ENCODE measurements at places on chromosomes 12 and 14.

DNA sequence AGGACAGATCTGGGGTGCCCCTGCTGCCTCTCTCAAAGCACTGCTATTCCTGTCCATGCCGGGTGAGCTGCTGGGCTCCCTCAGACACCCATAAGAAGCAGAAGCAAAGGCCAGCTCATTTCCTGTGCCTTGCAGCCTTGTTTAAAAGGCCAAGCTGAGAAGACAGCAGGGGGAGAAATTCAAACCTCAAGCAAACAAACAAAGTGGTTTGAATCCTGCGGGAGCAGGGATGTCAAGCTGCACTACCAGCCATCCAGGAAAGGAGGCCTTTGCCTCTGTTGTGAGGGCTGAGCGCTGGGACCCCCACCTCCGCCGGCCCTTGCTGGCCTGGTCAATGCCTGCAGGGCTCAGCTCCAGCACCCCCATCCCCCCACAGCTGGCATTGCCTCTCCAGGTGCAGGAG, 176.5 kb downstream of the PIWIL1 start:
- no peak for DNase-seq

- DNase-seq: no peak
Measured at GRCh38 chr14:98897605-98898309, 374.2 kb downstream of the BCL11B start.

- DNase-seq: no peak
Measured at GRCh38 chr12:121495746-121496145, 85.1 kb downstream of the KDM2B start.

- no peak for DNase-seq
Measured at GRCh38 chr12:68978678-68979077, 45.7 kb upstream of the CPM start.

GRCh38 chr12:80033448-80033847, 65.9 kb upstream of the OTOGL start:
- no peak for DNase-seq

- DNase-seq: no peak
Measured at GRCh38 chr14:79605849-79606248, 605.5 kb downstream of the DIO2 start.

GRCh38 chr14:66081594-66082376, 404.4 kb upstream of the CCDC196 start:
- DNase-seq: no peak

GRCh38 chr14:68787092-68787992, 5.5 kb downstream of the ZFP36L1 start:
- no peak for DNase-seq

DNA sequence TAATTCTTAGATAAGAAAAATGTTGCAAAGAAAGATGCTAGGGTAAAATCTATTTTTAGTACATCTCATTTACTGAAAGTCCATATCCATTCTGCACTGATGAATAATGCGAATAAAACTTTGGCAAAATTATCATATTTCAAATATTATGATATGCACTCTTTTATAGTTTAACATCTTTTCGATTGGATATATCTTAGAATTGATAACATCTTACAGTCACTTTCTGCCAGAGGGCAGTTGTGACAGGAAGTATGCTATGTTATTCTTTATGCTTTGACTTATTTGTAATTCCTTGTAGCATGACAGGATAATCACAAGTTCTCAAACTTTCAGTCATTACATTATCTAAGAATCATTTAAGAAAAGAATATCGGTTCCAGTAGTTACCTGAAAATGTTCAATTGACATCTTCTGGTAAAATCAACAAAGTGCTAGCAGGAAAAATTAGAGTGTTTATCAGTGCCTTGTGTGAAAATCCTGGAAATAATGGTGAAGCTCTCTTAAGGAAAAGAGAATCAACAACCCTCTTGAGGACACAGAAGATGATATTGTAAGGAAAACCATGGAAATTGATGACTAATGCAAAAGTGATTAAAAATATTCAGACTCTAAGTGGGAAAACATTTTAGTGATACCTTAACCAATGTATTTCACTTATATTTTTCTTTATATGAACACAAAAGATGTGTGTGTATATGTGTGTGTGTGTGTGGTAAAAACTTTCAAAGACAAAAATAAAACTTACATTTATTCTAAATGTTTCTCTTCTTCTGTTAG, 95.5 kb downstream of the SLC6A15 start:
- DNase-seq: no peak

DNA sequence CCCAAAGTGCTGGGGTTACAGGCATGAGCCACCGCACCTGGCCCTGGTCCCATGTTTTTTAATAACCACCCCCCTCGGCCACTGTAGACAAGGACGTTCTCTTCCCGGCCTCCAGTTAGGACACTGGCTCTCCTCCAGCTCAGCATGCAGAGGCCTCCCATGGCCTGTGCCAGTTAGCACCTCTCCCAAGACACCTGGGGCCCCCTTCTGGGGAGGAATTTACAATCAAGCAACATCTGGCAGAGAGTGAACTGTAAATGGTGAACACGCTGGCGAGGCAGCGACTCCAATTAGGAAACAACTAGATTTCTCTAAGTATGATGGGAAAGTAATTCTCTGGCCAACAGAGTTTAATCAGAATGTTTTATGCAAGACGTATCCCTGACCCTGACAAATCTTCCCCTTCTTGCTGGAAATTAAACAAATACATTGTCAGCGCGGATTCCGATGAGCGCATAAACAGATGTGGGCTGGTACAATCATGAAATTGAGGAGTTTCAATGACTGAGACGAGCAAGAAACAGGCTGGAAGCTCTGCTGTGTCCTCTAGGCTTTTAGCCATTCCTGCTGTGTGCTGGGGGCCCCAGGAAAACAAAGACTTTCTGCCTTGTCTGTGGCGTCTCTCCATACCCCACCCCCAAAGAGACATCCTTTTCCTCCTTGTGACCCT, 61.7 kb upstream of the DLK1 start:
- no peak for DNase-seq

- DNase-seq: no peak
Measured at GRCh38 chr14:101819251-101819990, 57.9 kb downstream of the PPP2R5C start.

DNA sequence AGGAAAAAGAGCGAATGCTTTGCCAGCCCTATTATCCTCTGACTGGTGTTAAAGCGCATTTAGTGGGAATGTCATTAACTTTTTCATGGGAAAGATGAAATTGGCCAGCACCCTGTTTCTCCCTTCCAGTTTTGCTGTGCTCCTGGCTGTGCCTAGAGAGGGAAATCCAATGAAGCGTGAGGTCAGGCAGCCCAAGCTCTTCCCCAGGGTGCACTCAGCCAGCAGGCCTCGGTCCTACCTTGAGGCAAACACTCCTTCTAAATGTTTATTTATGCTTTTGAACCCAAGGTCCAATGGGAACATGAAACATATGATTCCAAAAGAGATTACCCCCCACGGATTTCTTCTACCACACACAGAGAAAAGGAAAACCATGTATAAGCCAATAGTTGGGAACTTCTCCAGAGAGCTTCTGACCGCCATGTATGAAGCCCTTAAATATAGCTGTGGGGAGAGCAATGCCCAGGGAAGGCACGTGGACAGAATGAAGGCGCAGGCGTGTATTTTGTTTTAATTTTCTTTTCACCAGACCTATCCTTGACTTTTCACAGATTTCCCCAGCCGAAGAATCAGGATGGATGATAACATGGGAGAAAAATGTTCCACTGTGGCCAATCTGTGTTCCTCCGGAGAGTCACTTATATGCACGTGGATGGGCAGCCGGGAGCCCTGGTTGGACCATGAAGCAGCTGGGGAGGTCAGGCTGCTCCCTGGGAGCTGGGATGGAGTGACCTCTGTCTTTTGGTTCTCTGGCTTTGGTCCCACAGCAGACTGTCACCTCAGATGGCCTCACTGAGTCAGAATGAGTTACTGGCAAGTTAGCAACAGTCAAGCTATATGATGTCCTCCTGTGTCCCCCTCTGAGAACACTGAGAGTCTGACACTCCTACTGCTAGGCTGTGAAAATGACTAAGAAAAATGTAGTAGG, 37.3 kb downstream of the GPR135 start:
- no peak for DNase-seq

GRCh38 chr12:32126720-32127119, 20.1 kb downstream of the BICD1 start:
- no peak for DNase-seq

GRCh38 chr14:89723930-89724627, 230.5 kb downstream of the EFCAB11 start:
- no peak for DNase-seq

GRCh38 chr12:4506870-4507269, 31.8 kb upstream of the RAD51AP1 start:
- no peak for DNase-seq

DNA sequence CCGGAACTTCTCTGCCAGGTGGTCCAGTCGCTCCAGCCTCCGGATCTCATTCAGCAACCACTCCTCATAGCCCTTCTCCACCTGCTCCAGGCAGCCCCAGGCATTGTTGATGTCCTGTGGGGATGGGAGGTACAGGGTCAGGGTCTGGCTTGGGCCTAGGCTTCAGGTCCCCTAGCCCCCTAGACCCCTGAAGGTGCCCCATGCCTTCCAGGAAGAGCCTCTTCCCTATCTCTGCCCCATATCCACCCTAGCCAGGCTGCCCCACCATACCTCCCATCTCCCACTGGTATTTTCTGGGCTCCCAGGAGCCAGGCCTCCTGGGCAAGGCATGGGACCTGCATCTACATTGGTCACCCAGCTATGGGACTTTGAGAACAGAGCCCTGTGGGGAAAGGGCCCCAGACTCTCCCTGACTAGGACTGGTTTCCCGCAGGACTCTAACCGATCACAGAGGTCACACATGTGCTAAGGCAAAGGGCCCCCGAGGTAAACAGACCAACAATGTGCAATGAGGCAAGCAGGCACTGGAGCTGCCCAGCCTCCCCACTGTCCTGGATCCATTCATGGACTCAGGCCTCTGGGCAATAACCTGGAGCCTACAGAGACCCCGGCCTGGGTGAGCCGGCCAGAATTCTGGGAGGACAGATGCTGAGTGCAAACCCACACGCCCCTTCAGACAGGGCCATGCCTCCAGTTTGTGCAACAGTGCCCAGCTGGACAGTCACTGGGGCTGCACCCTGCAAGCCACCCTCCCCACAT, 88.8 kb downstream of the ACTN1 start:
- no peak for DNase-seq

DNA sequence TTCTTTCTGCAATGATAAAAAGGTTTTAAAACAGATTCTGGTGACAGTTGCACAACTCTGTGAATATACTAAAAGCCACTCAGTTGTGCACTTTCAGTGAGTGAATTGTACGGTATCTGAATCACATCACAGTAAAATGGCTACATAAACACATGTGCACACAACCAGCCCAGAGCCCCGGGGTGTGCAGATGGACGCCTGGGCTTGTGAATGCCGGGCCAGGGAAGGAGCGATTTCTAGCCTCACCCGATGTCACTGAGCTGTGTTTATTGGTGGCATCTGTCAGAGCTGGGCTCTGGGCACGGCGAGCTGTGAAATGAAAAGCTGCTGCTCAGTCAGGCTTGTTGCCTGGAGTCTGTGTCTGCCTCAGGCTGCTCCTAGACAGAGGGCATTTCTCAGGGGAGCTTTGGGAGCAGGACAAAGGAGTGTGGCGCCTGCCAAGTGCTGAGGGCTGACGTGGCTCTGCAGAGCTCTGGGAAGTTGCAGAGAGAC, 25.9 kb downstream of the RHOF start:
- DNase-seq: no peak

GRCh38 chr12:93950311-93950710, 198.1 kb upstream of the PLXNC1 start:
- no peak for DNase-seq

- no peak for DNase-seq
Measured at GRCh38 chr12:121170151-121170550, 37.5 kb downstream of the P2RX7 start.

GRCh38 chr12:52207106-52207505, 15.3 kb upstream of the KRT80 start:
- no peak for DNase-seq

DNA sequence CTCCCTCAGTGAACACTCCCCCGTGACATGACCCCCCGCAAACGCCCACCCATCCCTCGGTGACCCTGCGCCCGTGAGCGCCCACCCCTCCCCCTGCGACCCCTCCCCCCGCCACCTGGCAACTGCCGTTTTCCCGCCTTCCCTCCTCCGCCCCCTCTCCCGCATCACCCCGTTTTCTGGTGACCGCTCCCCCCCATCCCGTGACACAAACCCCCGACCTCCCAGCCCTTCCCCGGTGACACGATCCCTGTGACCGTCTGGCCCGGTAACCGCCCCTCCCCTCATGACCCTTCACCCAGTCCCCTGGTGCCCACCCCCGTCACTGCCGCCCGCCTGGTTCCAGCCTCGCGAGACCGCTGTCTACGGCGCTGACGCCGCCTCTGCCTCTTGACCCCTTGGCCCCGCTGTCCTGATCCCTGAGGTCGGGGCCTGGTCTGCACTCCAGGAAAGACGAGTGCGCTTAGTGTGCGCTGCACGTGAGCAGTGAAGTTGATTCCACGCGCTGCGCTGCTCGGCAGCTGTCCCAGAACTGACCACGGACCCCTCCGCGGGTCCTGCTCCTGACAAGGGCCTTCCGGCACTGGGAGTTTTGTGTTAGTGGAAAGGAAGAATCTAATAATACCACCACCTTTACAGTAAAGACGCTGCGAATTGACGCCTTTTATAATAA, 59.4 kb downstream of the DDX51 start:
- DNase-seq: peak; percentile 91

- no peak for DNase-seq
Measured at GRCh38 chr12:130357241-130357640, 19.6 kb downstream of the PIWIL1 start.

DNA sequence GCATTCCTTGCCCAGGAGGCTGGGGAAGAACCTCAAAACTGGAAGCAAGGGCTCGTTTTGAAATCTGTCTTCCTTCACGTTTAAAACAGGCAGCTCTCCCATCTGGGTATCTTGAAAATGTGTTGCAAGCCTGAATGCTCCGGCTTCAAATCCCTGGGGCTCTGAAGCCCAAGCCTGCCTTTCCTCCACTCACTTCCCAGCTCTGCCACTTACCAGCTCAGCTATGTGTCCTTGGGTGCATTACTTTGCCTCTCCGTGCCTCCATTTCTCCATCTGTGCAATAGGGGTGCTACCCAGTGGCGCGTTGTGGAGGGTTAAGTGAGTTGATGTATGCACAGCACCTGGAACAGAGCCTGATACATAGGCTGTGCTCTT, 97.6 kb downstream of the GCH1 start:
- no peak for DNase-seq

- DNase-seq: no peak
Measured at GRCh38 chr12:88844426-88844825, 264.2 kb upstream of the KITLG start.

- DNase-seq: no peak
Measured at GRCh38 chr12:91094032-91094662, 17.1 kb downstream of the LUM start.

- peak; percentile 72 for DNase-seq
Measured at GRCh38 chr12:122946690-122947341, 19.4 kb downstream of the ABCB9 start.

DNA sequence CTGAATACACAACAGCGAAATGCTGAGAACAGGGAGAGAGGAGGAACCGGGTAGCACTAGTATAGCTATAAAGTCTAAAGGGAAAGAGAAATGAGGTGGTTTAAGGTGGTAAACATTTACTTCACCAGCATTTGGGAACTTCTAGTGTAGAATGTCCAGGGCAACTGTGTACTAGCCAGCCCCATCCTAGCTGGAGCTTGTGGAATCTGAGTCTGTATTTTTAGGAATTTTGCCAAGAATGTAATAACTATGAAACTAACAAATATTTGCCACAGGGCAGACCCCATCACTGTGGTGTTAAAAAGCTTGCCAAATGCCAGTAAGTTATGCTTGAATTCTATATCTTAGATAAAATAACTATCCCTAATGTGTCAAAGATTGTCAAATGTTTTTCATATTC, 398.9 kb upstream of the MIS18BP1 start:
- DNase-seq: no peak

GRCh38 chr12:80299976-80300375, 144.1 kb upstream of the PTPRQ start:
- no peak for DNase-seq

All from Caco-2 (cell line).